IMR-90 (cell line): ENCODE measurements at places on chromosomes 13 and 19. TPM values are rescaled to one million over a fixed set of nuclear protein-coding genes. Genes with fewer than 3 reads are reported as not detected.

ZNF780B gene
- 3.7 and 4.6 TPM in 2 replicates for polyA plus RNA-seq

NLRP11 gene
- not detected in 2 replicates for polyA plus RNA-seq

PROSER1 gene
- polyA plus RNA-seq: 13.2 and 13.4 TPM in 2 replicates

DNA sequence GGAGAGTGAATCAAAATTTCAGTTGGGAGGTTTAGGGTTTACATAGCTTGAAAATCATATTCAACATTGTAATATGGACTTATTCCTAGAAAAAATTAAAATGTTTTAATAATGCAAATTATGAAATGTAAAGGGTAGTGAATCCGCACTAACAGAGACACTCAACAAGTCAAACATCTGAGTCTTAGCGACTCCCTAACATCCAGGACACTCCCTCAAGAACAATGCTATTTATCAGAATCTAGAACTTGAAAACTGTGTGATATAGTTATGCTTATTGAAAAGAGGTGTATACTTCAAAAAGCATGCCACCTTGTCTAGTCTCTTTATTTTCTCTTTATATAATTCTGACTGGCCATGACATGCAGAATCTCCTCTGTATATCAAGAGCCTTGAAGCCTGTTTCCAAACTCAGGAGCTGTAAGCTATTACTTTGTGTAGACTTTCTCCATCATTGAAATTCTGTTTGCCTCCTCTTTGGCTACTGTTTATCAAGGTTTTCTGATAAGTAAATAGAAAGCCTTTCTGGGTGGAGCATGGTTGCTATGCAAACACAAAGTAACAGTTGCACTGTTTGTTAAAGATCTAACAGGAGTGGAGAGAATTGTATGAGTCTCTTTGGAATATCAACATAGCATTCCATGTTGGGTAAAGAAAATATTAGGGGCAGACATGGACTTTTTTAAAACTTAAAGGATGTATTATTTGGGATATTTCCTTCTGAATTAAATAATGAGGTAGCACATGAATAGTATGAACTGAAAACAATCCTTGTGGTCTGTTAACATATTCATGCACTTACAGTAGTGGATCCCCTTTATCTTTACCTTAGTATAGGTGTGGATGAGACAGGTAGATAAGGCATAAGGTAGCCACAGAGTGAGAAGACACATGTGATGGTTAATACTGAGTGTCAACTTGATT lies 56.4 kb upstream of the MBNL2 start:
- H3K4me3 ChIP-seq: no peak overlapping the region
- no peaks in the 10 kb centered on the region for H3K36me3 ChIP-seq
- no peaks in the 10 kb centered on the region for H3K4me1 ChIP-seq
- no peak for DNase-seq
- no peak overlapping the region for H3K27ac ChIP-seq

DNA sequence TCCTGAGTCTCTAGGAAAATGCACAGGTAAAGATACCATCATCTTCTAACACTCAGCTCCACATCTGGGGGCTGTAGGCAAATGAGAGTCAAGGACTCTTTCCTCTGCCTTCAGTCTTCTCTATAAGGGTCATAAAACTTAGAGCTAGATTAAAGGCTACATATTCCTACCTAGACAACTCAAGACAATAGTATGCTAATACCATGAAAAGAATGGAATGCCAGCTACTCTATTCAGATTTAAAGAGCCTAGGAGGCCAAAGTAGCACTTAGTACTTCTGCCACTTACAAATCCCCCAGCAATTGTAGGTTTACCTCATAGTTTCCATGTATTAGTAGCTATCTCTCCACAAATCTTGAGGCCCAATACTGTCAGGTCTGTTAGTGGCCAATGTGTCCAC lies 453.0 kb downstream of the SLITRK5 start:
- no peak overlapping the region for H3K27ac ChIP-seq
- no peaks in the 10 kb centered on the region for H3K36me3 ChIP-seq
- H3K4me3 ChIP-seq: no peak overlapping the region
- H3K27me3 ChIP-seq: no peaks in the 10 kb centered on the region
- no peaks in the 10 kb centered on the region for H3K4me1 ChIP-seq

GRCh38 chr13:30303269-30303668 lies 4.1 kb downstream of the KATNAL1 start:
- H3K27ac ChIP-seq: no peak overlapping the region
- no peak for DNase-seq
- H3K4me3 ChIP-seq: no peak overlapping the region
- peaks cover 6% of the 10 kb centered on the region for H3K4me1 ChIP-seq
- no peaks in the 10 kb centered on the region for H3K27me3 ChIP-seq

GRCh38 chr19:6233056-6233826 lies 46.5 kb downstream of the MLLT1 start:
- peak; percentile 43 for DNase-seq
- peak overlapping the region; percentile 86 for H3K27ac ChIP-seq
- H3K4me3 ChIP-seq: no peak overlapping the region
- H3K36me3 ChIP-seq: peaks cover 18% of the 10 kb centered on the region

DNA sequence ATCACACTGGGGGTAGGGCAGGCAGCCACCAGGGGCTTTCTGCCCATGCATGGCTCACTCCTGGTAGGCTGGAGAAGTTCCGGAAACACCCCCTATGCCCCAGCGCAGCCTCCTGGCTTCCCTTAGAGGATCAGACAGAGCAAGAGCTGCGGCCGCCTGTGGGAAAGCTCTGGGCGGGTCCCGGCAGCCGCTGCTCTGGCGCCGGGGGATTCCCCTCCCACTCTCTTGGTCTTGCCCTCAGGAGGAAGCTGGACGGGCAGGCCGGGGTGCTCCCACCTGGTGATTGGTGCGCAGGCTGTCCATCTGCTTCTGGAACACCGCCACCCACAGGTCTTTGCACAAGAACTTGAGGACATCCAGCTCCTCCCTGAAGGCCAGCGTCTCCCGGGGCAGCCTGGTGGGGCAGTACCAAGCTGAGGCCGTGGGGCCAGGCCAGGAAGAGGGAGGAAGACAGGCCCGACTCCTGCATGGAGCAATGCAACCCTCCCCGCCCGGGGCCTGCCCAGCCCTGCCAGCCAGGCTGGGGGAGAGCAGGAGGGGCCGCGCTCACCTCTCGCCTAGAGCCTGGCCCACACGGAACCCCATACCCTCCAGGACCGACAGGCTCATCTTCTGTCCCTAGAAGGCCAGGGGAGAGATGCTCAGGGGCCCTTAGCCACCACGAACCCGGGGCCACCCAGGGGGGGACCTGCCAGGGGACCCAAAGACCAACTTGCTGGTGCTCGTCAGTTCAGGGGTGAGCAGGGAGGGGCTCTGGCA lies 4.0 kb upstream of the NKPD1 start:
- DNase-seq: peak; percentile 46
- H3K4me3 ChIP-seq: no peak overlapping the region
- H3K36me3 ChIP-seq: no peaks in the 10 kb centered on the region
- H3K27me3 ChIP-seq: peaks cover 17% of the 10 kb centered on the region; the same call in 1 of the 2 replicates

GRCh38 chr19:10368101-10368803 lies 12.1 kb downstream of the TYK2 start:
- no peak overlapping the region for H3K27ac ChIP-seq
- H3K4me1 ChIP-seq: no peaks in the 10 kb centered on the region
- no peak overlapping the region for H3K4me3 ChIP-seq

DNA sequence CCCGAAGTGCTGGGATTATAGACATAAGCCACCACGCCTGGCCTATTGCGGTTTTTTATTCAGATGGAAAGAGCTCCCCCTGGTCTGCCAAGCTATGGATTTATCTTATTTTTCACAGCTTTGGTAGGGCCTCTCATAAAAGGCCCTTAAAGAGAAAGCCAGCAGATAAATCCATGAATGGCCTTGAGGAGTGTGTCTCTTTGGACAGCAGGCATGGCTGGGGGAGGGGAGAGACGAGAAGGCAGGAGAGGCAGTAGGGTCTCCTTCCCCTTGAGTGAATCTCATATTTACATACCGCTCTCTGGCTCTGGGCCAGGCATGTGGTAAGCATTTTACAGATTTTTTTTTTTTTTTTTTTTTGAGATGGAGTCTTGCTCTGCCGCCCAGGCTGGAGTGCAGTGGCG lies 25.2 kb downstream of the MARK4 start:
- H3K4me3 ChIP-seq: no peak overlapping the region
- H3K27ac ChIP-seq: no peak overlapping the region
- peaks cover 51% of the 10 kb centered on the region for H3K36me3 ChIP-seq
- H3K4me1 ChIP-seq: peaks cover 8% of the 10 kb centered on the region
- DNase-seq: peak; percentile 29
- no peaks in the 10 kb centered on the region for H3K27me3 ChIP-seq
